ENCODE measurements at places on chromosomes 5 and 9. TPM values are rescaled to one million over a fixed set of nuclear protein-coding genes. Genes with fewer than 3 reads are reported as not detected.

IFNA21 gene
- not detected for total RNA-seq

PCDHGA6 gene
- 0.31 TPM for total RNA-seq

LOX gene
- 0.05 TPM for total RNA-seq

PCDHGB5 gene
- total RNA-seq, result 0.43 TPM

CFAP90 gene
- not detected for total RNA-seq

EQTN gene
- total RNA-seq, result not detected

GZMA gene
- 87.6 TPM for total RNA-seq

CDC20B gene
- total RNA-seq, result not detected

GHR gene
- not detected for total RNA-seq

SAXO1 gene
- total RNA-seq, result not detected

NSUN2 gene
- 140 TPM for total RNA-seq

PCDHA6 gene
- not detected for total RNA-seq

RGS7BP gene
- not detected for total RNA-seq

Data from activated CD4-positive, alpha-beta T cell treated with anti-CD3 and anti-CD28 coated beads, Interleukin-2, amount 10 ng/mL, durations not matched to agents 24 days and 14 days (primary cell).